Activated CD4-positive, alpha-beta memory T cell treated with anti-CD3 and anti-CD28 coated beads, Interleukin-2, amount 10 ng/mL, durations not matched to agents 7 days and 5 days (primary cell): ENCODE measurements at places on chromosomes 6 and 20.

- no peak for DNase-seq
Measured at GRCh38 chr6:37556881-37557644, 57.4 kb upstream of the CCDC167 start.

GRCh38 chr6:21902628-21903169 lies 309.1 kb downstream of the SOX4 start:
- DNase-seq: no peak

GRCh38 chr20:1987826-1988225 lies 6.0 kb downstream of the PDYN start:
- DNase-seq: no peak

- no peak for DNase-seq
Measured at GRCh38 chr20:50883856-50884255, 47.4 kb downstream of the ADNP start.

DNA sequence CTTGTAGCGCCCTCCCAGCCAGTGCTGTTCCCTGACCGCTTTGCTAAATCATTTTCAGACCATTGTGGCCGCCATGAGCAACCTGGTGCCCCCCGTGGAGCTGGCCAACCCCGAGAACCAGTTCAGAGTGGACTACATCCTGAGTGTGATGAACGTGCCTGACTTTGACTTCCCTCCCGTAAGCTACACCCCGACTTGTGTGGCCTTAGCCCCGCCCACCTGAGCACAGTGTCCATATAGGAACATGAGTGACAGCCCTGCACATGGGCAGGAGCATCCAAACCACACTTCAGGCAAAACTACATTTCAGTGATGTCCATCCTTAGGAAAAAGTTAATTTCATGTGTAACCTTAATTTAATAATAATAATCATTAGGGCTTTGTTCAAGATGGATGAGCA lies 51.1 kb downstream of the GNAS start:
- DNase-seq: no peak
